ENCODE measurements at places on chromosomes 16 and 17.
A peak's percentile ranks its signal among the peaks of the same experiment; 100 is the strongest.

DNA sequence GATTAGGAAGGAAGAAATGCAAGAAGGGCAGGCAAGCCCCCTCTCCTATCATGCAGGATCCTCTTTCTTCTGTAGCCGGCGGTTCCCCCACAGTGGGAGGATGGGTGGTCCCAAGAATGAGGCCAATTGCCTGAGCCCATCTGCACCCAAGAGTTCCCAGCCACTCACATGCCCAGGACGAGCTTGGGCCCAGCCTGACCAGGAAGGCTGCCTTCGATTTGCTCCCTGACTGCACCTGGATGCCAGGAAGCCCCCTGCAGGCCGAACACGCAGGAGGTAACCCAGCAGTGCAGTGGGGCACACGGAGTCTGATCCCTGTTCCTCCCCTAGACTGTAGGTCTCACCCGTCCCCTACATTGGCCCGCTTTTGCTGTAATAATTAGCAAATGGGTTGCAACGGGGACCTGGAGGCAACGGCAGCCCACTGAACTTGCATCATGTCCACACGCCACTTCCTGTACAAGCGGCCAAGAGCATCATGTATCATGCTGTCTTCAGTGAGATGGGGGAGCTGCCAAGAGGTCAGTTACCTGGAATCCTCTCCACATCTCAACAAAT lies 67.5 kb downstream of the AMFR start:
- no peak for DNase-seq

DNA sequence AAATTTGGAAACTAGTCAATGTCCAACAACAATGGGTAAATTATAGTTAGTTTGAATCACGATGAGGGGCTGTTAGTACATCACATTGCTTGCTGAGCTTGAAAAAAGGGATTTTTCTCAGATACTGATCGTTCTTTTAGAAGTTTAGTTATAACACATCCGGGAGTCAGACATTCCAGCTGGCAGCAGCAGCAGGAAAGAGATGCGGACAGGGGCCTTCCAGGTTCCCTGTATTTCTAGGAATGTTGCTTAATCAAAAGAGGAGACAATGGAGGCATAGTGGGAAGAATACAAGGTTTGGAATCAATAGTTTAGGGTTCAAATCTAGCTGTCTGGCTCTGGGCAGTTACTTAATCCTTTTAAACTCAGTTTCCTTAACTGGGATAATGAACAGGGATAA lies 27.8 kb downstream of the CDK5R1 start:
- no peak for DNase-seq

- DNase-seq = peak; percentile 73
Observed at GRCh38 chr17:71792966-71793365, 327.9 kb upstream of the SOX9 start.

DNA sequence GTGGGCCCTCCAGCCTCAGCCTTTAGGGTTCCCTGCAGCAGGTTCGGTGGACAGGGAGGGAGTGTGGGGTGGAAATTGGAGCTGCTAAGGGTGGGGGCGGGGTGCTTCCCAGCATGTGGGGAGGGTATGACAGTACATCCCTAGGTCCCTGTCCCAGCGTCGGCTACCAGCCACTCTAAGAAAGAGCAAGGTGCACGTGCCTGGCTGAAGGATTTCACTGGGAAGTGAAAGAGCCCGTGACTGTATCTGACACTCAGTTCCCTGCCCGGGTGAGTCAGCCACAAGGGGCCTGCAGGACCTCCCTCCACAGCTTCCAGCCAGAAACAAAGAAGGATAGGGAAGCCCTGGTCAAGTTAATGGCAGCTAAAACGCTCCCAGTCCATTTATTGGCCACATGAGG lies 4.1 kb downstream of the SNRNP25 start:
- DNase-seq = no peak
